Common myeloid progenitor, CD34-positive (primary cell): ENCODE measurements at places on chromosomes 7 and 10.

DNA sequence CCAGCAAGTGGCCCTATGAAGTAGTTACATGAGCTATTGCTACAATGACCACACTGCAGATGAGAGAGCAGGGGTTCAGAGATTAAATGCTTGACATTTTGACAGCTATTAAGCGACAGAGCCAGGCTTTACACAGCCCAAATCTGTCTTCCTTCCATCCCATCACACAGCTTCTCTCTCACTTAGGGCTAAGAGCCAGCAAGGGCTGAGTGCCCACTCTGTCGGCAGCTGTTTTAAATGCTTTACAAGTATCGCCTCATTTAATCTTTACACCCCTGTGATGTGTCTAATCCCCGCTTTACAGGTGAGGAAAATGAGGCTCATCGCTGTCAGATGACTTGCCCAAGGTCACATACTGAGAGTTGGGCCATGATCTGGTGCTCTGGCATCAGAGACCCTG is 15.2 kb upstream of the OPALIN start:
- no peak for DNase-seq

DNA sequence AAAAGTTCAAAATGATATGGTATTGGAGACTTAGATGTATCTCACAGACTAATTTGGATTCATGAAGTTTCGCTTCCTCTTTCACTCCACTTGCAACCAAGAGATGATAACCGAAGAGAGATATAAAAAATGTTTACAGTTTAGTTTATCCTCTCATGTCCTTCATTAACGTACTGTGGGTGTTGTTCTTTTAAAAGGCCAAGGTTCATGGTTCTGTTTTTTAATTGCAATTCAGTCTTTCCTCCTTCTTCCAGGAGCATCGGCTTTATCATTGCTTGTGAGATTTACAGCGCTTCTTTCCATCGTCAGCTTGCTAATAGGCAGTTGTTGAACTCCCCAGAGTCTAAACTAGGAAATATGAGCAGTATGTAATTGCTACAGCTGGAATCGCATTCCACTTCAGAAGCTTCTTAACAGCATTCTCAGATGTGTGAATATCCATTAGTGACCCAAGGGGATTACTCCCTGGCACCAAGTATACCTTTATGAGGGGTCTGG is 75.9 kb upstream of the HGF start:
- DNase-seq = peak; percentile 25

DNA sequence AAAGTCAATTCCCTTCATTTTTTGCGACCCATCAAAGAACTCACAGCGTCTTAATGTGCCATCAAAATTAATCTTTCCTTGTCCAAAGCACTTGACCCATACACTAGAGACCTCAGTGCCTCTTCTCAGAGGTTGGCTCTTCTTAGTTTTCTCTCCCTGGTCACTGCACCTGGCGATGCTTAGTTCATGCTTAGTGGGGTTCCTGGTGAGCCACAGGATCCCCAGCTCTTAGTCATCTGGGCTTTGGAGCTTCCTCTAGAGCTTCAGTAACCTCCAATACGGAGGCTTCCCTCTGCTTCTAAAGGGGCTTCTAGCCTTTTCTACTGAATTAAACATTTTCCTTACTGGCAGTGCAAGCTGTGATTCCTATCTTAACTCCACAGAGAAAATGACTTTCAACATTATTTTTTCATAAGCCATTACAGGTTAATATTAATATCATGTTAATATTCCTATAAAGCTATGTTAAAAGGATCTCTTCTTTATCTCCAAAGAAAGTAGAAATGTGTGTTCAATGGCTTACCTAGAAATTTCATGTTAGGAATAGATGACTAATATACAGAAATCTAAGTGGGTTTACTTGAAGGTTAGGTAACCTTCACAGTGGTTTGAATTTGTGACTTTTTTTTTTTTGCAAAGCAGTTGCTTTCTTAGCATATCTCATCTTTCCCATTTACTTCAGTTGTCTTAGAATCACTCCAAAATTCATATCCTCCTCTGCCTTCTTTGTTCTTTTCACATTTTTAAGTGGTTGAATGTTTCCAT is 295.2 kb downstream of the CAMK1D start:
- no peak for DNase-seq

GRCh38 chr10:71975871-71976725 is 11.9 kb downstream of the CHST3 start:
- no peak for DNase-seq

- DNase-seq = no peak
Observed at GRCh38 chr10:35384265-35384868, 48.1 kb downstream of the CCNY start.

DNA sequence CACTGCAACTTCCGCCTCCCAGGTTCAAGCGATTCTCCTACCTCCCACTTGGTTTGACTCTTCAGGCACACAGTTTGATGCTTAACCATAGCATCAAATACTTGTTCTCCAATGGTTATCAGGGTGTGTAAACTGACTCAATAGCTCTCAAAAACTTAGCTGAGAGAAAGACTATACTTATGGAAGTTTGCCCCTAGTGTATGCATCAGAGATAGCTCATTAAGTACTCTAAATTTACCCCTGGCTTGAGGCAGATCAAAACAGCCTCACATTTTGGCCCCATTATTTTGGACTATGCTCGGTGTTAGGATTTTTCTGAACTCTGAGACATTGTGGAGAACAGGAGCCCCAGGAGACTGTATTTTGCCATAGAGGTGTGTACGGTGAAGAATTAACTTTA is 40.8 kb upstream of the SLC35B4 start:
- DNase-seq = no peak

- DNase-seq = peak; percentile 90
Observed at GRCh38 chr7:102426268-102427018, 6.9 kb upstream of the ORAI2 start.

DNA sequence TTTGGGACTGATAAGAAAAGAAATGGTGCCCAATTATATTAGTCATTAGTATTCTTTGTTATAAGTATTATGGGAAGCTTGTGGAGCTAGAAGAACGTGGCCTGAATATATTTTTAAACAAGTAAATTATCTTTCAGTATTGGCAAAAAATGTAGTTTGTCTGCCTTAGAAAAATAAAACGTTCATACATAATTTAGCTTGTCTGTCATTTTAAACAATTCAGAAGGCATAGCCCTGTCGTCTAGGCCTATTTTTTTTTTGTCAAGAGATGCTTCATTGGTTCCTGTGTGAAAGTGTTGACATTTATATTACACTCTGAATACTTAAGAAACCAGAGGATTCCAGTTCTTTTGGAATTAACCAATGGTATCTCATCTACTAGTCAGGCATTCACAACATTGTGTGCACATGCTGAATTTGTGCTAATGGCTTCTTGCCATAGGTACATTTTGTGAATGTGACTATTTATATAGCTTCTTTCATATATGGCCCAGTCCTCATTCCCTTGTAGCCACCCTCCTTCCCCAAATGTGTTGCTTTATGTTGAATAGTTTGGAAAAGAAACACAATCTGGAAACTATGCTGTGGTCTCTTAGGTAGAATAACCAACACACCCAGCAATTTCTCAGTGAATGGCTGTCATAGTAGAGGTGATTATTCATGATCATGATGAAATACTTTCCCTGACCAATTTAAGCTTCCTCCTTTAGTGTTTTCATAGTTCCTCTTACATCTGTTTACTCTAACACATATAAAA is 435.8 kb downstream of the EXOC4 start:
- DNase-seq = peak; percentile 76
